ENCODE measurements at places on chromosomes 1 and 21.

GRCh38 chr1:192311281-192311680 is 5.5 kb upstream of the RGS21 start:
- H3K36me3 ChIP-seq = peaks cover 3% of the 10 kb centered on the region
- H3K27me3 ChIP-seq = no peaks in the 10 kb centered on the region
- H3K4me3 ChIP-seq = no peak overlapping the region
- no peak for DNase-seq

GRCh38 chr1:35316264-35316663 is 47.8 kb downstream of the ZMYM4 start:
- no peak overlapping the region for H3K27ac ChIP-seq
- no peak for DNase-seq
- peaks cover 9% of the 10 kb centered on the region for H3K36me3 ChIP-seq
- H3K27me3 ChIP-seq = no peaks in the 10 kb centered on the region
- no peak overlapping the region for H3K4me3 ChIP-seq
- peaks cover 15% of the 10 kb centered on the region for H3K4me1 ChIP-seq

DNA sequence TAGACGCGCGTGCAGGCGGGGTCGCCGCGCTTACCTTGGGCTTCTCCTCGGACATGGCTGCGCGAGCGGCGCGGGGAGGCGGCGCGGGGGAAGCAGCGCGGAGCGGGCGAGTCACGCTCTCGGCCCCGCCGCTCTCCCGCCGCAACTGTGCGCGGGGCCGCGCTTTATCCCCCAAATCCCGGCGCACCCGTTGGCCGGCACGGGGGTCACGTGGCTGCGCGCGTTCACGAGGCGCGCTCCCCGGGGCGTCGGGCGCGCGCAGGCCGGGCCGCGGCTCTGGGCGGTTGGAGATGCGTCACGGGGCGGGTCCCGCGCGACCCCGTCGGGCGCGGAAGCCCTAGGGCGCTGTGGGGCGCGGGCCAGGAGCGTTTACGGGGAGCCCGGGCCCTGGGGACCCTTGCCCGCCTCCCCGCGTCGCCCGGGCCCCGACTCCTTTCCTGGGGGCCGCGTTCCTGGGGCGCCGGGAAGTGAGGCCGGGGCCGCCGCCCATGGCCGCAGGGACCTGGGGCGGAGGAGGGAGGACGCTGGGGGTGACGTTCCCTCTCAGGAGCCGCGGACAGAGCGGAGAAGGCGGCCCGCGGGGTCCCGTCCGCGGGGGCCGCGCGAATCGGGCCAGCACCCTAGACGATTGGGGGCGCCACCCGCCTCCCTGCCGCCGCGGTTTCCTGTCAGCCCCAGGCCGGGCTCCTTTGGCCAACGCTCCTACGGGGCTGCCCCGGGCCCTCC is at the start of gene SUMO3:
TSS of gene SUMO3 (minus strand) at position 149 of the 726 bp plus-strand sequence. CDS start at position 55, 94 bp downstream.
- H3K4me1 ChIP-seq = peaks cover 8% of the 10 kb centered on the region
- no peaks in the 10 kb centered on the region for H3K27me3 ChIP-seq
- DNase-seq = peak; percentile 90
- H3K4me3 ChIP-seq = peak within 1 kb of the TSS; percentile 74
- H3K36me3 ChIP-seq = no peaks in the 10 kb centered on the region

DNA sequence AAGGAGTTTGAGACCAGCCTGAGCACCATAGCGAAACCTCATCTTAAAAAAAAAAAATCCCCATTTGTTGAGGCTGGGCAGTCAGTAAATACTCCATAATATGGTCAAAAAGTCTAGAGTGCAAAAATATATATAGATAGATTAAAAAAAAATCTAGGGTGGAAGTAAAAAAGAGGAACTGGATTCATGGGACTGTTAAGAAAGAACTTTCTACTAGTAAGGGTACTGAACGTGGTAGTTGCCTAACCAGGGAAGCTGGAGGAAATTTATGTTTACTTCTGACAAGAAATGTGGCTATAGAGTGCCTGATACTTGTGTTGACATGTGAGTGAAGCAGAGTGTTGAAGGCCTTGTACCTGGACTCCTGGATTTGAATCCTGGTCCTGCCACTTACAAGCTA is 265.9 kb upstream of the FAM78B start:
- H3K27me3 ChIP-seq = no peaks in the 10 kb centered on the region
- no peaks in the 10 kb centered on the region for H3K4me1 ChIP-seq
- no peak for DNase-seq
- H3K4me3 ChIP-seq = no peak overlapping the region
- no peaks in the 10 kb centered on the region for H3K36me3 ChIP-seq
- H3K27ac ChIP-seq = no peak overlapping the region

- DNase-seq = no peak
- H3K27me3 ChIP-seq = no peaks in the 10 kb centered on the region
- no peak overlapping the region for H3K27ac ChIP-seq
Measured at GRCh38 chr21:44392916-44393315, 39.5 kb downstream of the TRPM2 start.

GRCh38 chr1:83818916-83819315 is 180.0 kb downstream of the TTLL7 start:
- H3K4me1 ChIP-seq = no peaks in the 10 kb centered on the region
- H3K27me3 ChIP-seq = no peaks in the 10 kb centered on the region
- H3K4me3 ChIP-seq = no peak overlapping the region
- H3K36me3 ChIP-seq = no peaks in the 10 kb centered on the region

GRCh38 chr1:32878183-32878582 is 7.5 kb upstream of the FNDC5 start:
- H3K4me1 ChIP-seq = peaks cover 2% of the 10 kb centered on the region
- peaks cover 36% of the 10 kb centered on the region for H3K27me3 ChIP-seq
- no peak overlapping the region for H3K27ac ChIP-seq
- DNase-seq = no peak
- no peak overlapping the region for H3K4me3 ChIP-seq
- no peaks in the 10 kb centered on the region for H3K36me3 ChIP-seq

DNA sequence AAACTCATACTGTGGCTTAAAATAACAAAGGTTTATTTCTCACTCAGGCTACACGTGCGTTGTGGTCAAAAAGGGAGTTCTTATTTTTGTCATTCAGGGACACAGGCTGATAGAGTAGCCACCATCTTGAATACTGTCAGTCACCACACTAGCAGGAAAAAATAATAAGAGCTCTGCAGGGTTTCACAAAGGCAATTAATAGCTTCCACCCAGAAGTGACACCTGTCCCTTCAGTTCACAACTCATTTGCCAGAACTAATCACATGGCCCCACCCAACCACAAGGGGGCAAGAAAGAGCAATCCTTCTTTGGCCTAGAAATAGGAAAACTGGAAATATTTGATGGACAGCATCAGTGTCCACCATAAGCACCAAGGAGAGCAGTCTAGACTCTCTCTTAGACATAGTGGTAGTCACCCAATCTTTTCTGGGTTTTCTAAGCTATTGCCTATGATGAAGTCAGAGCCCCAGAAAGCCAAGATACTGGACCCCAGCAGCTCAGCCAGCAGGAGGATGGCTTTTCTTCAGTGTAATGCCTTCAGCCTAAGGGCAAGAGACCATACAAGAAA is 8.2 kb downstream of the HAPLN2 start:
- peak; percentile 16 for DNase-seq
- peaks cover 58% of the 10 kb centered on the region for H3K27me3 ChIP-seq
- H3K4me1 ChIP-seq = peaks cover 9% of the 10 kb centered on the region
- H3K27ac ChIP-seq = no peak overlapping the region
- H3K4me3 ChIP-seq = no peak overlapping the region

DNA sequence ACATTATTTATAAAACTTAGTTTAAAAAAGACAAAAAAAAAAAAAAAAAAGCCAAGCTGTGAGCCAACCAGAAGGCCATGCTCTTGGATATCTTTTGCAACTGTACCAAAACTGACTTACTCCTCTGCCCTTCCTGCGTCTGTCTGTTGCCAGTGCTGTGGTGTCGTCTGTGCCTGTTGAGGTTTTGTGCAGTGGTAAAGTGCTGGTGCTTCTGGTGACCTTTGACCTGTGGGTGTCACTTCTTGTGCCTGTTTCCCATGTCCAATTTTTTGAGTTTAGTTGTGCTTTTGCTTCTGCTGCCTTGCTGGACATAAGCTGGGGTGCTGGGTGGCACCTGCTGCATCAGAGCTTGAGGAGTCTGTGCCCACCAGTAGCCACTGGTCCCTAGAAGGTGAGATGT is 41.4 kb downstream of the RNF187 start:
- H3K4me3 ChIP-seq = no peak overlapping the region
- no peak for DNase-seq
- no peak overlapping the region for H3K27ac ChIP-seq
- no peaks in the 10 kb centered on the region for H3K4me1 ChIP-seq
- H3K36me3 ChIP-seq = no peaks in the 10 kb centered on the region

DNA sequence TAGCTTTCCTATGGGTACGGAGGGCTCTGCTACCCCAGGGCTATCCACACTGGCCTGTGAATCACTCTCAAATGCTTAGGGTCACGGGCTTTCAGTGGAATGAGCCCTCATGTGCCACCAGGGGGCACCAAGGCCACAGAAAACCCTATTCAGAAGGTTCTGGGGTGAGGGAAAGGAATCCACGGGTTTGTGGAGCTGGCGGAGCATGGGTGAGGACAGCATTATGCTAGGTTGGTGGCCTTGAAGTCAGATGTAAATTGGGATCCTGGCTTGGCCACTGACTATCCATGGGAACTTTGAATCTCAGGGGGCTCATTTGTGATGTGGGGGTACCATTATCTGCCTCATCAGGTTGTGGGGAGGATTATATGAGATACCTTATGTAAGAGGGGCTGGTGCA is 5.1 kb upstream of the LAMTOR5 start:
- no peak overlapping the region for H3K4me3 ChIP-seq
- H3K27ac ChIP-seq = no peak overlapping the region
- peaks cover 7% of the 10 kb centered on the region for H3K4me1 ChIP-seq
- H3K27me3 ChIP-seq = no peaks in the 10 kb centered on the region

GRCh38 chr1:37878071-37878470 is 18.7 kb upstream of the MTF1 start:
- H3K4me3 ChIP-seq = no peak overlapping the region
- H3K36me3 ChIP-seq = peaks cover 8% of the 10 kb centered on the region

DNA sequence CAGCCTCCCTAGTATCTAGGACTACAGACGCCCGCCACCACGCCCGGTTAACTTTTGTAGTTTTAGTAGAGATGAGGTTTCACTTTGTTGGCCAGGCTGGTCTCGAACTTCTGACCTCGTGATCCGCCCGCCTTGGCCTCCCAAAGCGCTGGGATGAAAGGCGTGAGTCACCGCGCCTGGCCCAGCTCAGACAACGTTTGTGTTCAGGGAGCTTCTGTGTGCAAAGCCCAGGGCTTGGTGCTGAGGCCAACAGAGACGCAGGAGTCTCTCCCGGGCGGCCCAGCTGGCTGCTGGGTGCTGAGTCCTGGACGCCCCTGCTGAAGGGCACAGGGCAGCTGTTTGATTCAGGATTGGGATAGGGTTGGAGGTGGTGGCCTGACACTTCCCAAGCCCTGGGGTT is 3.0 kb downstream of the PRKCZ start:
- no peak for DNase-seq
- H3K36me3 ChIP-seq = no peaks in the 10 kb centered on the region
- peak overlapping the region; percentile 63 for H3K27ac ChIP-seq
- H3K27me3 ChIP-seq = peaks cover 6% of the 10 kb centered on the region
- H3K4me3 ChIP-seq = peak overlapping the region; percentile 68

DNA sequence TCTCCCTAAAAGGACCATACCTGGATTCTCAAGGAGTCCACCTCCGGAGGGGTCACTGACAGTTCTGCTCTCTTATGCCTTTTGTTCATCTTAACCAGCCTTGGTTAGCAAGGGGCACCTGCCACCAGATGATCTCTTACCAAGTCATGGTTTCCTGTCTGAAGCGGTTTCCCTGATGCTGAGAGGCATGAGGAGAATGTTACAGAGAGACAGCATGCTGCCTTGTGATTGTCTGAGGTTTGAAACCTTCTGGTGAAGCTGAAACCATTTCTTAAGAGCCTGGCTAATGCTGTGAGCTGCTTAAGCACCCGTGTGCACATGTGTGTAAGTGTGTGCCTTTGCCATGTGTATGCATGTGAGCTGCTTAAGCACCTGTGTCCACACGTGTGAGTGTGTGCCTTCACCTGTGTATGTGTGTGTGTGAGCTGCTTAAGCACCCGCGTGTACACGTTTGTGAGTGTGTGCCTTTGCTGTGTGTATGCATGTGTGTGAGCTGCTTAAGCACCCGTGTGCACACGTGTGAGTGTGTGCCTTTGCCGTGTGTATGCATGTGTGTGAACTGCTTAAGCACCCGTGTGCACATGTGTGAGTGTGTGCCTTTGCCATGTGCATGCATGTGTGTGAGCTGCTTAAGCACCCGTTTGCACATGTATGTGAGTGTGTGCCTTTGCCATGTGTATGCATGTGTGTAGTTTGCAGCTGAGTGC is 136.4 kb upstream of the COL6A1 start:
- peaks cover 5% of the 10 kb centered on the region for H3K27me3 ChIP-seq
- peaks cover 6% of the 10 kb centered on the region for H3K36me3 ChIP-seq
- no peak overlapping the region for H3K27ac ChIP-seq
- peaks cover 16% of the 10 kb centered on the region for H3K4me1 ChIP-seq
- no peak overlapping the region for H3K4me3 ChIP-seq
- DNase-seq = no peak

DNA sequence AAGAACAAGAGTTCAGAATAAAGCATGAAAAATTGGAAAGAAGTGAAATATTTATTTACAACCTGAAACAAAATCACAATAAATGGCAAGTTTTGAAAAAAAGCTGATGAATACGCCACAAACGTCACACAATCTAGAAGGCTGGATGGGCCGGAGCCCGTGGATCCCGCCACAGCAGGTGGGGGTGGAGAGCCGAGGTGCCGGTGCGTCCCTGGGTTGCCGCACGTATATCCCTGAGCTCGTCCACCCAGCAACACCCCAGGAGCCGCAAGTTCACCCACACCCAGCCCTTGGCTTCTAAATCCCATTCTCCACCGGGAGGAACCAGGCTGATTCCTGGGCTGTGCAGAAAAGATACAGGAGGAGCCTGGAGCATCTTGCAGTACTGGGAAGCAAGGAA is 25.6 kb upstream of the TTLL10 start:
- H3K36me3 ChIP-seq = no peaks in the 10 kb centered on the region
- DNase-seq = no peak
- H3K4me1 ChIP-seq = peaks cover 13% of the 10 kb centered on the region
- H3K27ac ChIP-seq = no peak overlapping the region

All from naive thymus-derived CD8-positive, alpha-beta T cell (primary cell).